ENCODE measurements at places on chromosomes 1 and 21. TPM values are rescaled to one million over a fixed set of nuclear protein-coding genes. Genes with fewer than 3 reads are reported as not detected.
A peak's percentile ranks its signal among the peaks of the same experiment; 100 is the strongest.

DNA sequence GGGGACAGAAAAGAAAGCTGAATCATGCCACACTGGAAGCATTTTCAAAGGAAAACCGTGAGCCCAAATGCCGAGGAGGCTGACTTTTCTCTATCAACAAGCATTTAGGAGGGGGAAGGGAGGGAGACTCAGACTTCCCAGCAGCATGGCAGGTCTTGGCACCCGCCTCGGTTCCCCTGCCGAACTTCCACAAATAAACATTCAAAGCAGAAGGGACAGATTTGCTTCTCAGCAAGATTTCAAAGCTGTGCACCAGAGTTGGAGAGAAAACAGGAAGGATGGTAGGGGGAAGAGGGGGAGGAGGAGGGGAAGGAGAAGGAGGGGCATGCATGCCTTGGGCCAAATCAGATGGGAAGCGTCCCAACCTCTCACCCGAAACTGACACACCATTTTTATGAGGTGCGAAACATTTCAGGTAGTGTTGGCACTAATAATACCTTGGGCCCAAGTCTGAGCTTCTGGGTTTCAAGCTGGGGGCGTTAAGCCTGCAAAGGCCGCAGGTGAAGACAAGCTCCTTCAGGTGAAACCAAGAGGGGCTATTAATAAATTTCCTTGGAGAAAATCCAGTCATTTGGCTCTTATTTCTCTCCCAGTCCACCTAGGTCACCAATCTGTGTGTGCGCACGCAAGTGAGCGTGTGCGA, 26.4 kb downstream of the ABCA4 start:
- peak; percentile 74 for DNase-seq

Gene RAB4A
- total RNA-seq = 51.8 TPM

- peak; percentile 54 for DNase-seq
These were observed 9.3 kb downstream of the SLAMF7 start for GRCh38 chr1:160748181-160748877.

DNA sequence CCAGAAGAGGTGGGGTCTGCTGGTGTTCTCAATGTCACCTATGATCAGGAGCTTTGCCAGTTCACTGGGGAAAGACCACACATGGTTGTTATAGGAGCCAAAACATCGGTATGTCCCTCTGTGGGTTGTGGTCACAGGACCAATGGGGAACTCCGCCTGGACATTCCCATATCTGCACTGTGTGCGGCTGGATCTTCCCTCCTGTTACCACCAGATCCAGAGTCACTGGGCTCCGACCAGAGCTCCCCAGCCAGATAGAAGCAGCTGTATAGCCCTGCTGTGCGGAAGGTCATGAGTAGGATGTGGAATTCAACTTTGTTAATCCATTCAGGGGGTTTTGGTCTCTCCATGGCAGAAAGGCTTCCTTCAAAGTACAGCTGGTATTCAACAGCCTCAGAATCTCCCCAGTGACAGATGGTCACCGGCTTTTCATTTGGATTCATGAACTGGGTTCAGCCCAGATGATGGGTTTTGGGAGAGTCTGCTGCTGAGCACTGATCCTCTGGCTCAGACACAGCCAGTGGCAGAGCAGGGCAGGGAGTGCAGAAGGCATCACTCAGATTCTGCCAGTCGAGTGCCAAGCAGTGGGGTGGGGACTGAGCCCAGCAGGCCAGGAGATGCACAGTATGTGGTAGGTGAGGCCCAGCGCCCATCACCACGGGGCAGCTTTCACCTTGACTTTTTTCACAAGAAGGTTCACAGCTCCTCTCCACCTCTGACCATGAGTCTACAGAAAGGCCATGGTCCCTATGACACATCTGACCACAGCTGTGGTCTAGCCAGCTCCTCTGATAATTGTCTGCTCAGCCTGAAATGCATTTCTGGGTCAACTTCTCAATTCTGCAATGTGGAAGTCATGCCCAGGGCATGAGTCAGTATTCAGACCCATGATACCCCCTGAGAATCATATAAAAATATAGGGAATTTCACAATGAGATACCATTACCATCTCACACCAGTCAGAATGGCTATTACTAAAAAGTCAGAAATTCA, 2.9 kb upstream of the SHCBP1L start:
- DNase-seq = no peak

DNA sequence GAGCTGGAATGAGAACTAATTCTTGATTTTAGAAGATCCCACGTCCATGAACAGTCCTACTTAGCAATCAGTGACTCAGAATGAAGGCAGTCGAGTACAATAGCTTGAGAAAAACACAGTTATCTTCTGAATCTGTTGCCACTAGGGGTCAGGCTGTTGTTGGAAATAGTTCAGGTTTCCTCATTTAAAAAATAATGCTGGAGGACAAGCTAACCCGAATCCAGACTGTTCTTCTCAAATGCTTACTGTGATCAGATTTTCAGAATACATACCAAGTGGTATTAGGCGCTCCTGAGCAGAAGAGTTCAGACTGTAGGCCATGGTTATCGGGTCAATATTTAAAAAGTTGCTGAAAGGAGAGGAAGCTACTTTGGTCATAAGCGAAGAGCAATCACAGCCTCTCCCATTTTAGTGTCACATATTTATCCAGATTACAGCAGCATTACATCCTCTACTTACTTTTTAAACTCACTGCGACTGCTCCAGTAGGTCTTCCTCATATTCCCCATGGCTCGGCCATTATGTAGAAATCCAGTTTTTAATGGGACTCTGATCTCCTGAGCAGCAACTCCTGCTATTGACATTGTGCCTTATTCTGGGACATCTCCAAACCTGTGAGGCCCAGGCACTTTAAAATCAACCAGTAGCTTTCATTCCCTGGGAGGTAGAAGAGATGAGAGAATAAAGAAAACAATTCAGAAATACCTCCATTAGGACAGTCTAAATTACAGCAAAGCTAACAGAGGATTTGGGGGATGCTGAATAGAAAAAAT, 10.9 kb downstream of the ERRFI1 start:
- DNase-seq = peak; percentile 68

- DNase-seq = no peak
These were observed 27.8 kb downstream of the OSBPL9 start for GRCh38 chr1:51644533-51645197.

DNA sequence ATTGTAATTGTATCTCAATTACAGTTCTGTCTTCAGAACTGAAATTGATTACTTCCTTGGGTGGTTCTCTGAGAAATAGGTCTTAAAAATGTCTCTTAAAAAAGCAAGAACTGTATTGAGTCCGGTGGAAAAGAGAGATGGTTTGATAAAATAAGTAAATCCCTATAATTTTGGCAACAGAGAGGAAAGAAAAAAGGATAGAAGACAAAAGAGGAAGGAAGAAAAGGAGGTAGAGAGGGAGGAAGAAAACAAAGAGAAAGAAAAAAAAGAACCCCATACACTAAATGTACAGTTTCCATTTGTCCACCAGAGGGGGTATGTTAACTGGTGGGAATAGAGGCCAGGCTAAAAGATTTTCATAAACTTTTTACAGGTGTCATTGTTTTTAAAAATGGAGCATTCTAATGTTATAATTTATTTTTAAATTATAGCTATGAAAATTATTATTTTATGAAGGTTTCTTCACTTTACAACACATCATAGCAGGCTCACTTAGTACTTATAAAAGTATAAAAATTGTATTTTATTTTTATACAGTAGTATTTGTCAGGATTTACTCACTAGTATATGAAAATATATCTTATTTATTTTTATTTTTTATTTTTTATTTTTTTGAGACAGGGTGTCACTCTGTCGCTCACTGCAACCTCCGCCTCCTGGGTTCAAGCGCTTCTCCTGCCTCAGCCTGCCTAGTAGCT, 2.1 kb upstream of the UBE2T start:
- no peak for DNase-seq

DNA sequence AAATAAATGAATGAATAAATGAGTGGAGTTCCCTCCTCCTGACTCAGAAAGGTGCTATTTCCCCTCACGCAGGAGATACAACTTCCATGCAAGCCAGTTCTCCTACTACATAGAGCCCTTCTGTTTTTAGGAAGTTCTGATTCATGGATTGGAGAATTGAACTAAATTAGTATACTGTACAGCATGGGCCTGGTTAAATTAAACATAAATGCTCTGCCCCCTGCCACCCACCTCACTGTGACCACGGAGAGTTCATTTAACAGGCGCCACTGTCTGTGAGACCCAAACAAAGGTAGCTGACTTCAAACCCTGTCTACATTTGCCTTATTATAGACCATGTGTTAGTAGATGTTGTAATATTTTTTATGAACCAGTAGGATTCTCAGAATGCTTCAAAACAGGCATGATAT, 9.1 kb upstream of the IRF2BP2 start:
- no peak for DNase-seq

- peak; percentile 68 for DNase-seq
These were observed 233.7 kb downstream of the SRGAP2C start for GRCh38 chr1:121418369-121419049.

- DNase-seq = no peak
These were observed 7.3 kb upstream of the CA6 start for GRCh38 chr1:8938232-8938999.

DNA sequence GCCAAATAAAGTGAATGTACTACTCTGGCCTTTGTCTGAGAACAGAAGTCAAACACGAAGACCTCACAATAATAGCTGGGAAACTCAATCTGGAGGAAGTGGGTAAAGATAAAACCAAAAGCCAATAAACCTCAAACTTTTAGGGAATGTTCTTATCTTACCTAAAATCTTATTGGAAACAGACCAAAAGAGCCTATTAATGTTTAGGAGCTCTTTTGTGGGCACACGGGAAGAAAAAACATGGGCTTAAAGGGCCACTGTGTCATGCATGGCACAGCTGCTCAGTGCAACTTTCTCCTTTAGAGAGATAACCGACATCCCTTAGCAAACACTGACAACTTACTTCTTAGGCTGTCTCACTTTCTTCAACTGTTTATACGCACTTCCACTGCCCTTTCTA, 16.1 kb downstream of the EIF2B3 start:
- DNase-seq = no peak

DNA sequence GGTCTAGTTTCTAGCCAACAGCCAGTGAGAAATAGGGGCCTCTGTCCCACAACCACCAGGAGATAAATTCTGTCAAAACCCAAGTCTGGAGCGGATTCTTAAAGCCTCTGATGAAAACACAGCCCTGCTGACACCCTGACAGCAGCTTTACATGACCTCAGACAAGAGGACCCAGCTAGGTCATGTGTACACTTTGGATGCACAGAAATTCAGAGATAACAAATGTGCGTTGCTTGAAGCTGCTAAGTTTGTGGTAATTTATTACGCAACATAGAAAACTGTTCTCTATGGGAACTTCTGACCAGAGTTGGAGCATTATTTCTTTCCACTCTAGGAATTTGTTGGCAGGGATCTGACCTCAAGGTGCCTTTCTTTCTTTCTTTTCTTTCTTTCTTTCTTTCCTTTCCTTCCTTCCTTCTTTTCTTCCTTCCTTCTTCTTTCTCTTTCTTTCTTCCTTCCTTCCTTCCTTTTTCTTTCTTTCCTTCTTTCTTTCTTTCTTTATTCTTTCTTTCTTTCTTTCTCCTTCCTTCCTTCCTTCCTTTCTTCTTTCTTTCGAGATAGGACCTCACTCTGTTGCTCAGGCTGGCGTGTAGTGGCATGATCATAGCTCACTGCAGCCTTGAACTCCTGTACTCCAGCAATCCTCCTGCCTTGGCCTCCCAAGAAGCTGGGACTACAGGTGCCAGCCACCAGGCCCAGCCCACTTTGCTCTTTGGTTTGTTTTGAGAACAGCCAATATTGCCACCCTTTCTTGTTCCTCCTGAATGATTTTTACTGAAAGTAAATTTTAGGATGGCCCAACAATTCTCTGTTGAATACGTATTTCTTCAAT, 14.9 kb upstream of the HMGCS2 start:
- no peak for DNase-seq

Gene SHISA4
- 5.8 TPM for total RNA-seq

- DNase-seq = peak; percentile 93
These were observed 23.4 kb upstream of the RD3 start for GRCh38 chr1:211515090-211516023.

GRCh38 chr1:243850202-243850451, at the start of gene AKT3:
Gene AKT3, minus strand, starts transcription at chr1:243850243. Its CDS starts 7,073 bp downstream, at chr1:243843170.
- peak; percentile 93 for DNase-seq

- DNase-seq = no peak
These were observed 14.3 kb downstream of the KANK4 start for GRCh38 chr1:62304975-62305374.

DNA sequence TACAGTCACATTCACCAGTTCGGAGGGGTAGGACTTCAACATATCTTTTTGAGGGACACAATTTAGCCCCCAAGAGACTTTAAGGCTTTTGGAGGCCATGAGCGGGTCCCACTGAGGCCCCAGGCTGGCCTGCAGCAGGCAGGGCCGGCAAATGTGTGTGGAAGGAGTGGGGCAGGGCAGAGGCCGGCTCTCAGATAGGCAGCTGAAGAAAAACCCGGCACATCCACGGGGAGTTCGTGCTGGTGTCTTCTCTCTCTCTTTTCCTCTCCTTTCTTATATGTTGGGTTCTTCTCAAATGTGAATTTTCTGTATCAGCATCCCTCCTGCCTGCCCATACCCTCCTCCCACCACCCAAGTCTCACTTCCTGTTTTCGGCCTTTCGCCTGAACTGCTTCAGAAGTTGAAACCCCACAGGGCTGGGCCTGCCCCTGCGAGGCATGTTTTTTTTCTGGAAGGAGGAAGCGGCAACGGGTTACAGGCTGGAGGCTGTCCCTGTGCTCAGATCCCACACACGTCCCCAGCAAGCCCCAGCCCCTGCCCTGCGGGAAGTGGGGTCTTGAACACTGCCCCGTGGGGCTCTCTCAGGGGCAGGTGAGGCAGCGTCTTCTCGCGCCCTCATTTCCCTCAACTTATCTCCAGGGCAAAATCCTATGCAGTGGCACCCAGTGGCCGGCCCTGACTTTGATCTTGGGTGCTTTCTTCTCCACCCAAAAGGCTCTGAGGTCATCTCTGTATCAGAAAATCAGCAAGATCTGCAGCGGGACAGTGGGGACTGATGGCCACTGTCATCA, 9.7 kb upstream of the UMODL1 start:
- no peak for DNase-seq

DNA sequence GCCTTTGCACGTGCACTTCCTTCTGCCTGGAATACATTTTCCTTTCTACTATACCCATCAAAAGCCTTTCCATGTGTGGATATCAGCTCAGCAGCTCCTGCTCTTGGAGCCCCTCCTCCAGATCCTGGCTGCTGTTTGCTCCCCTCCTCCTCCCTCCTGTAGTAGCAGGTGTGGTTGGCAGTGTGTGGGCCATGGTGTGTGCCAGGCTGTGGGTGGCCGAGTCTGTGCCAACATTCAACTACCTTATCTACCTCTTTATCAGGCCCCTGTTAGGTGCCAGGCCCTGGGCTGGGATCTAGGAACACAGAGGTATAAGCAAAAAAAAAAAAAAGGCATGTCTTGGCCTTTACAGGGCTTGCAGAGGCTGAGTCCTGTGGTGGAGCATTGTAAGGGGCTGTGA, 180.6 kb upstream of the JUN start:
- no peak for DNase-seq

Gene TEX38
- total RNA-seq = not detected

All from endodermal cell (in vitro differentiated cells).